ENCODE measurements at places on chromosomes 4 and X.

DNA sequence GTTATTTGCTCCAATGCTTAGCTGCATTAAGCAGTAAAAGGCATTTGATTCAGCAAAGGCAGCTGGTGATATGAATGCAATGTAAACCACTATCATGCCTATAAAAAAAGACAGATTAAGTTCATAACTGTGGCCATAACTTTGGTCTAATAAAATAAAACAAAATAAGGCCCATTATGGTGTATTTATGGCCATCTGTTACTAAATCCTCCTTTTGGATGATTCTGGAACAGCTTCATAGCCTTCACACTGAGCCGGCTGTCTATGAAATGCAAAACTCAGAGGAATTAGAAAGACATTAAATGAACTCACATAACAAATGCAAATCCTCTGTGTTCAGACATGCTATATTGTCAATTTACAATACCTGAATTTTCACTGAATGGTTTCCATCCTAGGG, 223.7 kb upstream of the FAT4 start:
- no peak for DNase-seq

- no peak for DNase-seq
Observed at GRCh38 chr4:22906045-22906444, 213.3 kb downstream of the GBA3 start.

DNA sequence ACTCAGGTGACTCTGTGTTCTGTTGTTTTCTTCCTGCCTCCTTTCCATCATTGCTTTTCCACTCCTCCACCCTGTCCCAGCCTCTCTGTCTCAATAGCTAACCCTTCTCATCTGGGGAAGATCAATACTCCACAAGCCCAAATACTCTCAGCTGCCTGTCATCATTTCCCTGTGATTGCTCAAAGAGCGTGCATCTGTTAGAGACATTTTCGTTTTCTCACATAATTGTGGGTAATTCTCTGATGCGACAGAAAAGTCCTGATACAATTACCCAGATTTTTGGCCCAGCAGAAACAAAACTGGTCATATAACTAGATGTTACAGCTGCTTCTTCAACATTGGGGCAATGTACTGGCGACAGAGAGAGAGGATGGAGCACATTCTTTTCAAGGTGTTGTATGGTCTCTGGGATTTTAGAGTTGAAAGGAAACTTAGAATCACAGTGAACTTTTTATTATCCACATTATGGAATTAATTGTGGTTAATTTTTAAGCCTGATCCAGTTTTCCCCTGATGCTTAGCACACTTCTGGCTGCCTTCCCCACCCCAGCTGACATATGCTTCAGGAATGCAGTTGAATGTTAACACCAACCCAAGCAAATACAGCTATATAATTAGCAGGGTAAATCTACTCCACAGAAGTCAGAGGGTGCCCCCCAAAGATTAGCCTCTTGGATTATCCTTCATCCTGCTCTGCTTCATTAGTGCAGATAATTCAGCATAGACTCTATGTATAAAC, 171.4 kb upstream of the ANXA3 start:
- DNase-seq = no peak

- DNase-seq = no peak
Observed at GRCh38 chr4:179521952-179522351, 2079.7 kb upstream of the AGA start.

DNA sequence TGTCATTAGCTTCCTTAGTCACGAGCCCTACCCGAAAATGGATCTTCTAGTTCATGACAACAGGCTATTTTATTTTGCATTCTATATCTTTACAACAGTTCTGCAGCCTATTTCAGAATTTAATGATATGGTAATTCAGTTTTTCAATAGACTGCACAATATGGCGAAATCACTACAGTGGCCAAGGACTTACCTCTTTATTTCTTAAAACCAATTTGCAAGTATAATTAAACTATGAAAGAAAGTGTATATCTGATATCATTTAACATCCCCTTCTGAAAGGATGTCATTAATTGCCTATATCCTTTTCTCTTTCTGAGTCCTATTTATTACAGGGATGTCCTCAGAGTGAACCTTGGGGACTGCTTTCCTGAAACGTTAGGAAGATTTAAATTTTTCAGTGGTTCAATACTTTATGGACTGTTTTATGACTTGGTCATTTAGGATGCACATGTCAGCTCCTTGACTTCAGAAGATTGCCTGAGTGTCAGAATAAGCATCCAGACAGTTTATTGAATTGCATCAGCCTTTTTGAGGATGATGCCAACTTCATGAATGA, 190.8 kb upstream of the GEMIN8 start:
- DNase-seq = no peak

DNA sequence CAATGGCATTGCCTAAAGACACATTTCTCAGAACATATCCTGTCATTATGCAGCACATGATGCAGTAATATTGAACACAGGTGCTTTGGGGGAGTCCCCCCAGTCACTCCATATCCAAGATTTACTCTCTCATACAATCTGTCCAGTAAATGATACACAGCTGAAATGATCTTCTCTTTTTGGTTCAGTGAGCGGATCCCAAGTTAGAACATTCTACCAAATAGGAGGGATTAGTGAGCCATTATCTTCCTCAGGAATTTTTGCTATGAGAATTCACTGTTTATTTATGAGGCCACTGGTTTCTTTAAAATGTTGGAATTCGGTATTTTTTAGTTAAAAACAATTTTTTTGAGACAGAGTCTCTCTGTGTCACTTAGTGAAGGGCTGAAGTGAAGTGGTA, 96.5 kb downstream of the TRAPPC11 start:
- DNase-seq = no peak

GRCh38 chr4:68797618-68798017, 18.2 kb upstream of the UGT2B10 start:
- DNase-seq = no peak

DNA sequence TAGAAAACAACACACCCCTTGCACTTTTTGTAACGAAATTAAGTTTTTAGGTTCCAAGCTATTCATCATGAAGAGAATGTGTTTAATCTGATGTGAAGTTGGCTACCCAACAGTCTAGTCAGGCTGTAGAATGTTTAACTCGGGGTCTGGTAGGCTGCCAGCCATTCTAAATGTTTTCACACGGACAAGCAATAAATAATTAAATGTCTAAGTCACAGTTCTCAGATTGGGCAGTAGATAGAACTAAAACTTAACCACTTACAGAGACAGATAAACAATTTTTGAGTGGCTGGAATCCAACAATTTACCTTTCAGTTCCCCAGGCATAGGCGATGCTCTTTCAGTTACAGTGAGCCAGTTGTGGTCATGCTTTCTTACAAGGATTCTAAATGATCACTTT, 66.5 kb downstream of the CHIC2 start:
- DNase-seq = no peak

DNA sequence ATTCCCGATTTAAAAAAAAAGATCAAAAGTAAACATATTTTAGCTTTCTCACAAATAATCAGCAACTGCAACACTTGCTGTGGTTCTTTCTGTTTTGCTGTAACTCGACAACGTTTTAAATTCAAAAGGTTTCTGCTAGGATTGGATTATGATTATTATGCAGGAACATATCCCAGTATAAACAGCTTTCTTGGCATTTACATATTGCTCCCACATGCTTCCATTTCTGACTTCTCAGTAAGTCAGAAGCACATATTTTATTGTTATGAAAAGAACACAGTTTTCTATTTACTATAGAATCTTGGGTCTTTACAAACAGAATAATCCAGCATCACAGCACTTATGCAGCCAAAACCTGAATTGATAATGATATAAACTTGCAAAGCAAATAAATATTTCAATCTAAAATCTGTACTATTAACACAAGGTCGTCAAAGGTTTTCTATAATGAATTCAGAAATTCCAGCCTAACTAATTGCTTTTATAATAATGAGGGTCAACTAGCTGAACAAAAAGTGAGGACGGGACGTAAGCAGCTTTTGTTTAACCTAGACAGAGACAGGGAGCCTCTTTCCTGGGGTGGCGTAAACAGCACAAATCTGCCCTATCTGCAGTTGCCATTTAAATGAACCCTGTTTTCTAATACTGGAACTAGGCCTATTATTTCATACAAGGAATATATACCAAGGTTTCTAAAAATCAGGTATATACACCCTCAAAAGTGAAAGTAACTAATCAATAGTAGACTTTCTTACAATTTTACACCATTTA, 9.8 kb upstream of the PCDH18 start:
- no peak for DNase-seq

GRCh38 chrX:49166914-49167739, 4.6 kb downstream of the MAGIX start:
- DNase-seq = peak; percentile 80

DNA sequence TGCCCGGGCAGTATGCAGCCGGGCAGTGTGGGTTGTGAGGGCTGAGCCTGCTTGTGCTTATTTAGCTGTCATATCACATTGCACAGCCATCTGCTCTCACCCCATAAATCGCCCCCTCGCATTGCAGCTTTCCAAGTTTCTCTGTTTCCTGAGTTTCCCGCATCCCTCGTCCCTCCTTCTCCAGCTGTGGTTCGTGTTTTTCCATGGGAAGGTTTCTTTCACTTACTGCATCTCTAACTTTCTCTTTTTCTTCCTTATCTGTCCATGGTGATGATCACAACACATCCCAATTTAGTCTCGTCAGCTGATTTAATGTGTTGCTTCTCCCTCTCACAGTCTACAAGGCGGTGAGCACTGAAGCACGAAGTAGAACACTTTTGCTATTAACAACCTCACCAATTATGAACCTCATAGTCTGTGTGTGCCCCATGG, 118.1 kb downstream of the ENPP6 start:
- DNase-seq = no peak

- no peak for DNase-seq
Observed at GRCh38 chr4:140937866-140938265, 181.7 kb upstream of the TBC1D9 start.

- no peak for DNase-seq
Observed at GRCh38 chr4:67593741-67594175, 35.2 kb downstream of the STAP1 start.

DNA sequence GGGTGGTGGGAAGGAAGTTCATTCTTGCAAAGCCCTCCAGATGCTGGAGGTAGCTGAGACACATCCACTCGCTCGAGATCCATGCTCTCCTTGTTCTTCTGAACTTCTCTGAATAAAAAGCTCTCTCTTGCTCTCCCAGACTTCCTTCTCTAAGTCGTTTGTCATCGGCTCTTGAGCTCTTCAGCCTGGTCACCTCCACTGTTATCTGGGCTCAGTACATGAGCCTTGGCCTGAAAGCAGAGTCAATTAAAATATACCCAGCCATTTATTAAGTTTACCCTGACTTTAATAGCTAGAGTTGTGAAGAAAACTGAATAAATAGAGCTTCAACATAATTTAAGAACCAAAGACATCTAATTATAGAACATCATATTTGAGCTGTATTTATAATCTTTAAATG, 99.0 kb downstream of the CPE start:
- DNase-seq = no peak

DNA sequence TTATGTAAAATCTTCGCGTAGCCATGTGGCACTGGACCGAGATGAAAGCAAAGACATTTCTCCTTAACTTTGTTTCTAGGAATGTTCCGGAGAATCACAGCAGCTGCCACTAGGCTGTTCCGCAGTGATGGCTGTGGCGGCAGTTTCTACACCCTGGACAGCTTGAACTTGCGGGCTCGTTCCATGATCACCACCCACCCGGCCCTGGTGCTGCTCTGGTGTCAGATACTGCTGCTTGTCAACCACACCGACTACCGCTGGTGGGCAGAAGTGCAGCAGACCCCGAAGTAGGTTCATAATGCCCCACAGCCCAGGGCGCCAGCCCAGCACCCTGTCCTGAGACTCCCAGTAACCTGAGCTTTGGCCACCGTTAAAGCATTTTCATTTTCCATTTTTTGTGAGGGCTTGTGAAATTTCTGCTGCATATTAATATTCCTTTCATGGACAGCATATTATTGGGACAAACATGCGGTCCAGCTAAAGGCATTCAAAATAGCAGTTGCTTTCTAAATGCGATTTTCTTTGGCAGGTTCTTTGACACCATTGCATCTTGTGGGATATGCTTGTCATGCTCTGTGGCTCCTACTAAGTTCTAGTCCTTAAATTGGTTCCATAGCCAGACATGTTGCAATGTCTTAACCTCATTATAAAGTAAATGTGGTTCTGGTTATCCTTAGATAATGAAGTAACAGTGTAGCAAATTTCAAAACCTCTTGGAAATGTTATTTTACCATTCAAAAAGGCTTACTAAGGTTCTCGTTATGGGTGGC, 49.1 kb upstream of the MSANTD1 start:
- DNase-seq = no peak

DNA sequence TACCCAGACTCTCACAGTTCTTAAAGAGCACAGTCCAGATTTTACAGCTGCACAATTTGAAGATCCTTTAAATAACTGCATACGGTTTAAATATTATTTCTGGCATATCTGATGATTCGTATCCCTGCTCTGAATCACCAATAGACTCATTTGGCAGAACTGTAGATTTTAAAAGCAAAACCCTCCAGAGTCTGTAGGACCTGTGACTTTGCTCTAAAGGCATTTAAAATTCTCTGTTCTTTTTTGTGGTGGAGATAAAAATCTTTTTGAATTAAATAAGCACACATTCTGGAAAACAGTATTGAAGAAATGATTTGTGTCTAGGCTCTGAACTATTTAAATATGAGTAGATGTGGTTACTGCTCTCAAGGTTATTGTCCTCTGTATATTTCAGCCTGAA, 246.2 kb upstream of the PITX2 start:
- no peak for DNase-seq

DNA sequence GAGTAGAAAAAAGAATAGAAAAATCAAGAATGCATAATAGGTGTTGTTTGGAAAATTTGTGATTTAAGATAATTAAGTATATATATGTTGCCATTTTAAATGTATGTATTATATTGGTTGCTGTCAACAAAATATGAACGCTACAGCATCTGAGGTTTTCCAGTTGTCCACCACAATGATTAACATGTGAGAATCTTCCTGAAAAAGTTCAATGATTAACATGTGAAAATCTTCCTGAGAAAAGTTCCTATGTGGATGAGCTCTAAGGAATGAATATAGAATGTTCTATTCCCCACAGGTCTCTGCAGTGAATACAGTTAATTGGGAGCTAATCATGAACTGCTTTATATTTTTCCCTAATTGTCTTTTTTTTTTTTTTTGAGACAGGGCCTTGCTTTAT, 214.7 kb downstream of the CBR4 start:
- DNase-seq = no peak

- no peak for DNase-seq
Observed at GRCh38 chrX:11426712-11427452, 133.7 kb downstream of the AMELX start.

DNA sequence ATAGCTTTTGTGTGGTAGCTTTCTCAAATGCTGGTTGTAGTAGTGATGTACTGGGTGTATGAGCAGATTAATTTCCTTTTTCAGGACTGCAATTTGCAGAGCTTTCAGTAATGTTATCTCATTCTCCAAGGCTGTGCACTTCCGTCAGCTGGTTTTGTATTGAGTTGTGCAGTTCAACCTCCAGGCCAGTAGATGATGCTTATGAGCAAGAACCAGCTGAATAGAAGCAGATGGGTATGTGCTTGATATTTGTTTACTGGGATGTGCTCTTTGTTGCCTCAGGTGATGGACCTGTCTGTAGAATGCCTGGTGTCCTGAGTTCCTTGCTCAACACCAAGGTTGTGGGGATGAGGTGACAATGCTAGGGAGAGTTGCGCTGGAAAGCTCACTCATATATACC, 462.8 kb downstream of the PCDH18 start:
- DNase-seq = no peak

Data from CD4-positive, alpha-beta T cell treated with Interleukin-17A for 1 hour (primary cell).